ENCODE measurements at places on chromosomes 3 and 15.

GRCh38 chr15:32707436-32707835, 10.4 kb upstream of the GREM1 start:
- DNase-seq, result no peak

- no peak for DNase-seq
Measured at GRCh38 chr15:50783411-50783810, 17.9 kb upstream of the SPPL2A start.

- no peak for DNase-seq
Measured at GRCh38 chr3:36524560-36524959, 144.3 kb downstream of the STAC start.

DNA sequence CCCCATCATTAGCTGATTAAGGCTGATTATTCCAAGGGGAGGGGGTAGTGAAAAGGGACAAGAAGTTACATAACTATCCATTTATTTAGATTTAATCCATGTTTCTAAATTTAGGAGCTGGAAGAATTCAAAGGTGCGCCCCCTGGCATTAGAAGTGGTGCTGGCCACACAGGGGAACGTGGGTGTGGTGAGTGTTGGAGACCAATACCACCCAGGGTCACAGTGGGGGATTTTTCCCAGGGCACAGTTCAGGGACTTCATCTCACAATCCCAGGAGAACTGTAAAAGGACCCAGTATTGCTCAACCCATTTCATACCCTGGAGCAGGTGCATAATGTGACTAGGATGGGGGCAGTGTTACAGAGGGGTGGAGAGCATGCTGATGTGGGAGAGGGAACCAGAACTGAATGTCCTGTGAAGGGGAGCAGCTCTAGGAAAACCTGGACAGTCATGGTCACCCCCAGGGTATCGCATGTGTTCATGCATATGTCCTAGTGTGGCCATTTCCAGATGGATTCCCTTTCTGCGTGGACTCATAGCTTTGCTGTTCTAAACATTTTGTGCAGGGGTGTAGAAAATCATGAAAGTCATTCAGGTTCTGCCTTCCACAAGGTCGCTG, 110.3 kb downstream of the LSM3 start:
- no peak for DNase-seq

DNA sequence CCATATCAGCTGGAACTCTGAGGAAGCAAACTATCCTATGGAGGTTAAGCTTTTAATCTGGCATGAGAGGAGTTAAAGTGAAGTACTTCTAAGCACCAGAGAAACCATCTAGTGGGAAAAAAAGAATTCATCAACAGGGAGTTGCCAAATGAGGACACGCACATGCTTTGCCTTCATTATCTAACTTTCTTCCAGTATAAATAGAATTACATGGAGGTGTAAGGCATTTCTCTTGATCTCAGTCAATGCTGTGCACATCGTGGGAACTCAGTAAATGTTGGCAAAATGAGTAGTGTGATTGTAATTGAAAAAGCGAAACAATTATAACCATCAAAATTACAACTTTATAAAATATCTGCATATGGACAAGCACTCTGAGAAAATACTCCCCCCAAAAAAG, 8.0 kb upstream of the GSK3B start:
- DNase-seq, result no peak

GRCh38 chr15:68711406-68711805, 109.3 kb downstream of the ANP32A start:
- no peak for DNase-seq

GRCh38 chr15:86865920-86866319, 786.2 kb downstream of the AGBL1 start:
- DNase-seq, result no peak

- DNase-seq, result no peak
Measured at GRCh38 chr3:125121246-125122010, 65.6 kb upstream of the HEG1 start.

DNA sequence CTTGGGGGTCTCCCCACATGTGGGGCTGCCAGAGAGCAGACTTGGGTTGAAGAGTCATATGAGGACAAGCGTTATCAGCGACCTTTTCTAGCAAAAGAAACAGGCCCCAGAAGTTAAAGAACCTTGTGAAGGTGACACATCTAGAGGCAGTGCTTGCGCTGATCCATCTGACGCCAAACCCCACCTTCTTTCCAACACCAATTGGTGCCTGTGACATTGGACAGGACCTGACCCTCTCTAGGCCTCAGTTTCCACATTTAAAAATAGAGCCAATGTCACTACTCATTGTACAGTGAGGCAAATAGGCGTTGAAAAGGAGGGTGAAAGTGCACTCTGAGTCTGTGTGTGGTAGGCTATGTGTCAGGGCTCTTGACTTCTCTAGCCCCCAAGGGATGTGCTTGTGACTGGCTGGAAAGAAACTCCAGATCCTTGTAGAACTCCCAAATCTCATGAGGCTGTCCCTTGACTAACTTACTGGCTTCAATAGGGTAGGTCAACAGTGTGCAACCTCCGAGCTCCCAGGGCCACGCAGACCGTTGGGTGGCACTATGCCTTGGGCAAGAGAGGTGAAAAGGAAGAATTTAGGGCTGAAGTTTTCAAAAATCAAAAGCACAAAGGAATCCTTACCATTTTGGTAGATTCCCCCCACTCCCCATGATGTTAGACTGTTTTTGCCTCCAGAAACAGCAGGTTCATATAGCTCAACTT, 666 bp upstream of the FAM219B start:
- no peak for DNase-seq

GRCh38 chr3:33901862-33902563, 103.6 kb downstream of the PDCD6IP start:
- no peak for DNase-seq

DNA sequence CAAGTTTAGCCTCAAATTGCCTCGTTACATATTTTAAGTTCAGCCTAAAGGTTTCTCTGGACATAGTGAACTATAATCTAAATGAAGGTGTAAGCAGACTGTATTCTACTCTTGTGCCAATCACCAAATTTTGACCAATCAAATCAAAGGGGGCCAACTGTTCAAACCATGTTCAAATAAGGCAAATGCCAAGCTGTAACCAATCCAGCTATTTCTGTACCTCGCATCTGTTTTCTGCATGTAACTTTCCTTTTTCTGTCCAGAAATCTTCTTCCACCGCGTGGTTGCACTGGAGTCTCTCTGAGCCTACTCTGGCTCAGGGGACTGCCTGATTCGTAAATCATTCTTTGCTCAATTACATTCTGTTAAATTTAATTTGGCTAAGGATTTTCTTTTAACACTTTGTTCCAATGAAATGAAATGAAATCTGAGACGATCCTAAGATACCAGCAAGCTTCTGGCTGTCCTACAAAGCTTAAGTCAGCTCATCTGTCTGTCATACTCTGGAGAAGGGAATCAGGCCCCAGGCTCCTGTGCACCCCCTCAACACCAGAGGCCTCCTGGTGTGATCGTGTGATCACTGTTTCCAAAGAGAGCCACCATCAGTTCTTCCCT, 53.2 kb upstream of the ZNF148 start:
- DNase-seq, result no peak

DNA sequence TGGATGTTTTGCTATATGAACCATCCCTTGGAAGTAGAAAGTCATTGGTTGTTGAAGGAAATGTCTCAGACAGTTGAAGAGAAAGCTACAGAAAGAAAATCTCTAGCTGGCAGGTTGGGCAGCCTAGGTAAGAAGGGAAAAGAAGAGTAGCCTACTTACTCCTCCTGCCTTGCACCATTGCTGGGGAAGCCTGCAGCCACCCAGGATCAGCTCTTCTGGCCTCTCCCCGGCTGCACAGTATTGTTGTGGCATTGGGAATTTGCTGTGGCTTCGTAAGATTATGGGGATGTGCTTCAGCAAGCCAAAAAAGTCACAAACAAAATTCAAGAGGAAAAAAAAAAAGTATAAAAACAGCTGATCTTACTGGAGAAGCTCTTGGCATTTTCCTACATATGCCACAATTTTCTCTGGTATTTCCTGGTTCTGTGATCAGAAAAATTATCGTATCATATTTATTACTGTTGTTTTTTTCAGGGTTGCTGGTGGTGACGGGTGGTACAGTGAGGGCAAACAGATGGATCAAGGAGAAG, 154.2 kb downstream of the TIGIT start:
- DNase-seq, result no peak

- no peak for DNase-seq
Measured at GRCh38 chr3:155853214-155854140, 750 bp downstream of the SLC33A1 start.

GRCh38 chr15:92023965-92024364, 170.5 kb downstream of the SLCO3A1 start:
- no peak for DNase-seq

DNA sequence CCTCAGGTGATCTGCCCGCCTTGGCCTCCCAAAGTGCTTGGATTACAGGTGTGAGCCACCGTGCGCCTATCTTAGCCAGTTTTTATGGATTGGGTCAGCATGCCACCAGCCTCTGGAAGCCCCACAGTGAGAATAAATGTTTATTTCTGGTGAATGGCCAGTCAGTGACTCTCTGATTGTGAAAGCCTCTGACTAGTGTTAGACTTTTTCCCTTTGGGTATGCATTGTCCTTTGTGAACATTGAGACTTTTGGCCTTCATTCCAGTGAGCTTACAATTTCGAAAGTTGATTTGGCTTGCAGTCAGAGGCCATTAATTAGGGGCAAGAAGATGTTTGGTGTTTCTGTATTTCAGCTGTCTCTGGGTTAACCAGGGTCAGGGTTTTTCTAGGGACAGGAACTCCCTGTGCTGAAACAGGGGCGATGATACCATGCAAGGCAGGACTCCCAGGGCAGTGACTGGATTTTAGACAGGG, 274.5 kb upstream of the C2CD4B start:
- no peak for DNase-seq

- no peak for DNase-seq
Measured at GRCh38 chr15:84608707-84609284, 8.0 kb downstream of the ZSCAN2 start.

- no peak for DNase-seq
Measured at GRCh38 chr15:80823120-80823519, 44.0 kb downstream of the CEMIP start.

GRCh38 chr3:47377186-47377585, 3.6 kb upstream of the PTPN23 start:
- DNase-seq, result no peak

- no peak for DNase-seq
Measured at GRCh38 chr3:51642462-51642861, 28.6 kb upstream of the TEX264 start.

- DNase-seq, result no peak
Measured at GRCh38 chr3:176074096-176074495, 1123.2 kb downstream of the TBL1XR1 start.

DNA sequence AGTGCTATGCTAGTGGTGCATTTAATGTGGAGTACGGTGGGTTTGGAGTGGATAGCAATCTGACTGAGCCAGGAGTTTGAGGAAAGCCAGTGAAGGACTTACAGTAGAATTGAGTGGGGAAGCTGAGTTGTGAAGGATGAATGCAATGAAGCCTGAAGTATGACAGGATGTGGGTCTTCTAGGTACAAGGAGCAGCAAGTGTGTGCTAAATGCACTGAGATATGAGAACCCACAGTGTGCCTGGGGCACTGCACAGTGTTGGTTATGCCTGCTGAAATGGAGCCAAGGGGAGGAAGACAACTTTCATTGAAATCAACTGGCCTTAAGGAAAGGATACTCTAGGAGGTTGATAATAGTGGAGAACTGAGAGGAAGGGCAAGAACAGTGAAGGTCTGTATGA, 105.5 kb upstream of the MRPL3 start:
- no peak for DNase-seq

DNA sequence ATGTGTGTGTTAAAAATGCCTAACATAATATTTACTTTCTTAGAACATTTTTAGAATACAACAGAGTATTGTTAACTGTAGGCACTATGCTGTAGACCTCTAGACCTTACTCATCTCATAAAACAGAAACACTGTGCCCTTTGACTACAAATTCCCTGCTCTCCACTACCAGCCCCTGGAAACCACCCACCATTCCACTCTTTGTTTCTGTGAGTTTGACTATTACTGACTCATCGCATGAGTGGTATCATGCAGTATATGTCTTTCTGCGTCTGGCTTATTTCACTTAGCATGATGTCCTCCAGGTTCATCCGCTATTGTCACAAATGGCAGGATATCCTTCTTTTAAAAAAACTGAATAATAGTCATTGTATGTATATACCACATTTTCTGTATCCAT, 216.7 kb upstream of the CFAP20DC start:
- no peak for DNase-seq
